H7 (cell line): ENCODE measurements at places on chromosomes 3 and 15. TPM values are rescaled to one million over a fixed set of nuclear protein-coding genes. Genes with fewer than 3 reads are reported as not detected.

Gene DAPK2
- total RNA-seq = 0.41 and 1.9 TPM in 2 replicates

Gene TNIK
- total RNA-seq = 16.4 and 20.7 TPM in 2 replicates

Gene ZMYND10
- 1.1 and 1.3 TPM in 2 replicates for total RNA-seq

Gene ZCWPW2
- total RNA-seq = 0.28 and 0.48 TPM in 2 replicates

Gene ADGRG7
- not detected in 2 replicates for total RNA-seq

Gene FRMD4B
- 1.0 and 1.6 TPM in 2 replicates for total RNA-seq

Gene SUCNR1
- total RNA-seq = not detected in 2 replicates

Gene C3orf22
- total RNA-seq = not detected in 2 replicates

Gene PLCH1
- 5.2 and 6.3 TPM in 2 replicates for total RNA-seq

Gene PCSK6
- 3.9 and 4.7 TPM in 2 replicates for total RNA-seq

Gene LNP1
- total RNA-seq = 7.2 and 12.3 TPM in 2 replicates

Gene RAD18
- total RNA-seq = 18.4 and 21.0 TPM in 2 replicates

Gene HIGD2B
- 0.17 and 0.30 TPM in 2 replicates for total RNA-seq

Gene IQCF5
- total RNA-seq = not detected in 2 replicates

Gene PEX11A
- total RNA-seq = 1.3 and 1.6 TPM in 2 replicates

Gene OGG1
- 17.7 and 29.3 TPM in 2 replicates for total RNA-seq

- peak; percentile 16 for DNase-seq
Measured at GRCh38 chr15:41809526-41810220, 18.2 kb upstream of the JMJD7 start.

GRCh38 chr15:77430213-77430612, 9.5 kb downstream of the HMG20A start:
- DNase-seq = no peak

DNA sequence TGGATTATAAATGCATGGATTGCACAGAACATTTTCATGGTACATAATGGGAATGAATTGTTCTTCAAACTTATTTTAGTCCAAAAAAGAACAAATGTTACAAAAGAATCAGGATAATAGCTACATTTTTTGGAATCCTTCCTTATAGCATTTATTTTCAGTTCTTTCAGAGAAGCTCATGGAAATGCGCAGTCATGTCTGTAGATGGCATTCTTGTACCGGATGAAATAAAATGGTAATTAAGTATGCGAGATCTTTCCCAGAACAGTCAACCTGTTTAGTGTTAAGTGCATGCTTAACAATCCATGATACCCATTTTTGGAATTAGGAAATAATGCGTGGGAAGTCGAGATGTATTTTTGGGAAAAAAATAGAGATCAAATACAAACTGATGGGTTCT, 38.2 kb upstream of the GOLGA8B start:
- DNase-seq = no peak

DNA sequence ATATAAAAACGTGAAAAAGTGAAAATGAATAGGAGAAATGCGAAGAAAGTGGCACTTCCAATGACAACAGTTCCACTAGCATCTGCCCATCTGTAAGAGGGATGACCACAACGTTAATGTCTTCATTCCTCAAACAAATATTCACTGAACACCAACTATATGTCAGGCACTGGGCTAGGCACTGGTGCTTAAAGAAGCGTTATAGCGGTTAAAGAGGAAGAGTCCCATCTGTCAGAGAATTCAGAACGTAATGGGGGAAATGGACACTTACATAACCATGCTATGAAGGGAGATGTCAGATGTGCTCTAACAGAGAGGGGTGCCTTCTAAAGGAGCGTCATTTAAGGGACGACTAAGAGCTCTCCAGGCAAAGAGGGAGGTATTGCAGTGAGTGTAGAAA, 8.2 kb downstream of the RUBCN start:
- no peak for DNase-seq

GRCh38 chr15:22980189-22981050, at the start of gene CYFIP1:
Gene CYFIP1, minus strand, starts transcription at chr15:22980368. Its CDS starts 33,083 bp downstream, at chr15:22947285.
- peak; percentile 95 for DNase-seq

DNA sequence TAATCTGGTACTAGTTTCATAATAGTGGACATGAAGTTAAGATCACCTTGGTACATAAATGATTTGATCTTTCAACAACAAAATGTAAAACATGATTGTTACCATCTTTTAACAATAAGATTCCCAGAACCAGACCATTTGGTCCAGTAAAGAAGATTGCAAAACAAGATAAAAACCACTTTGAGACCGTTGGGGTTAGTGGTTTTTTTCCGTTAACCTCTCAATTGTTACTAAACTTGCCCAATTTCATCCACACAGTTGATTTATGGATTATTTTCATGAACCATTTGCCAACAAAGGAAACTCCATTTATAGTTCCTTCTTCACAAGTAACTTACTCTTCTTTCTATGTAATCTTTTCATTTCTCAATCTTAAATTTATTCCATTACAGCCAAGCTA, 53.8 kb downstream of the ATP8B4 start:
- DNase-seq = no peak

DNA sequence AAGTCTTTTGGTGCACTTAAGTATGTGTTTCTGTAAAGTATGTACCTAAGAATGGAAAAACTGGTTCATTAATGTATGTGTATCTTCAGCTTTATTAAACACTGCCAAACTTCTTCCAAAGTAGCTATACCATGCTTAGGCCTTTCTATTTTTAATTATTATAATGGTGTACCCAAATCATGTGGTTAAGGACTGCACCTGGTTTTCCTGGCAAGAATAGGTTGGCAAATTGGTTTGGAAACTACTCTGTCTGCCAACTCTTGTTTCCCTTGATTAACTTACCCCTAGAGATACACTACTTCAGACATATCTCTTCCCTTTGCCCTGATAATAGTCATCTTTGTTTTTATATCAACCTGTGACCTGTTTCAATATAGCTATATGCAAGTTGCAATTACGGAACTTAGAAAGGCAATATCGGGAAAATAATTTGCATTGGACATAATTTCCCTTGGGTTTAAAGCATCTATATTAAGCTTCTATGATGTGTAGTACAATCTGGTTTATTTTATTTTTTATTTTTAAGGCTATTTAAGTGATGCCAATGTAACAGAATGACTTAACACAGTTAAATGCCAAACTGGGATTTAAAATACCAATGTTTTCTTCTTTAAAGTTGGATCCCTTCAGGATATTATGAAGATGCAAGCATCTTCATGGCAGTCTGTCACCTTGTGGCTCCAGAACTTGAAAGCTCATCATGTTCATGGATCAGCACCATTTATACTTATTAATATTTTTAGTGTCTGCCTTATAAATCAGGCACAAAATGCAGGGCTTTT, 40.6 kb upstream of the TMEM108 start:
- no peak for DNase-seq

GRCh38 chr3:47571391-47572175, 7.1 kb downstream of the CSPG5 start:
- no peak for DNase-seq

DNA sequence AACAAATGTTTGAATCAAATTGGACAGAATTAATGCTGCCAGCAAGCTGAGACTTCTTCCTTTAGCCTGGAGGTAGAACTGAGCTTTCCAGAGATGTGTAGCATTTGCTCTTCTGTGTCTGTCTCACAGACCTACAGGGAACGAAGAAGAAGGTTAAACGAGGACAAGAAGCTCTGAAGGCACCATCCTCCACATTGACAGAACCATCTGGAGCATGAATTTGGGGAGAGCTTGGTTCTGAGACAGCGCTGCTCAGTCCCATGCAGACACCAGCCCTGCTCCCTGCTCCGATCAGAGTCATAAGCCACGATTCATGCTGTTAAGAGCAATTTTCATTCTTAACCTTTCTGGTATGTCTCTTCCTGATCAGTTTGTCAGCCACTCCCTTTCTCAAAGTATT, 7.7 kb upstream of the KY start:
- DNase-seq = peak; percentile 7

GRCh38 chr15:35427091-35427490, 118.9 kb downstream of the DPH6 start:
- no peak for DNase-seq

- DNase-seq = no peak
Measured at GRCh38 chr15:43070249-43070648, 35.6 kb downstream of the UBR1 start.

- no peak for DNase-seq
Measured at GRCh38 chr3:191336833-191337232, 6.5 kb upstream of the UTS2B start.

DNA sequence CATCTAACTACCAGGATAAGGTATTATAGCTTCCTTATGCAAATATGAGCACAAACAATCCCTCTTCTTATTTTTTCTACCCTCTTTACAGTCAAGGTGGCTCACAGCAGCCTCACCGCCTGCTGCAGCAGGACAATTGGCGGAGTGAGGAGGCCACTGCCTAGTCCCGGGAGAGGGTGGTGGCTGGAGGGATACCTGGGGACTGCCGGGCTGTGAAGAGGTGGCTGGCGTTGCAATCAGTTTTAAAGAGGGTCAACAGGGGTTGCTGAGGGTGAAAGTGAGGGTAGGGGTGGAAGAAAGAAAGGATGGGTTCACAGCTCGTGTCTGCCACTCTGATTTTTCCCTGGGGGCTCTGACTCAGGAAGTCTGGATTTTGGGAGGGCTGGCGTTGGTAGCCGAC, 105.1 kb upstream of the SLC6A6 start:
- peak; percentile 67 for DNase-seq

DNA sequence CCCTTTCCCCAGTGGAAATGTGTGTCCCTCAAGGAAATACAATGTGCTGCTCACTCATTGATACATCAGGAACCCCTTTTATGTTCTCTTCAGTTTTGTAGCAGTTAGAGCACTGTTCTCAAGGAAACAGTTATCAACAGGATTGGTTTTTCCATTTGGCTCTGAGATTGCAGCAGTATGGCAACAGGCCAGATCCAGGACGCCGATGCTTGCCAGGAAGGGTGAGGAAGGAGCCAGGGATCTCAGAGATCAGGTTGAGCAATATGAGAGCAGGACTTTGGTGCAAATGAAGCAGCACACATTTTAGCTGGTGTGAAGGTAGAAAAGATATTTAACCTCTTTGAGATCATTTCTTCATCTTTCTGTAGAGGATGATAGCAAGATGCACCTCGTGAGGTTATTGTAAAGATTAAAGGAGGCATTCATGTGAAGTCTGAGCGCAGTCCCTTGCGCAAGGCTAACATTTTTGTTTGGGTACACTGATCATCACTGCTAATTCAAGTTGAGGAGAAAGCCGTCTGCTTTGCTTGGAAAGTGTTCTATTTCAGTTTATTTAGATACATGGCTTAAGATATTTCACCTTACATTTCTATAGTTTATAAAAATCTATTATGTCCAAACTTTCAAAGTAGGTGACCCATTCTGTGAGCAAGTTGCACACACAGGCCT, 68.5 kb downstream of the KCNH8 start:
- DNase-seq = no peak

DNA sequence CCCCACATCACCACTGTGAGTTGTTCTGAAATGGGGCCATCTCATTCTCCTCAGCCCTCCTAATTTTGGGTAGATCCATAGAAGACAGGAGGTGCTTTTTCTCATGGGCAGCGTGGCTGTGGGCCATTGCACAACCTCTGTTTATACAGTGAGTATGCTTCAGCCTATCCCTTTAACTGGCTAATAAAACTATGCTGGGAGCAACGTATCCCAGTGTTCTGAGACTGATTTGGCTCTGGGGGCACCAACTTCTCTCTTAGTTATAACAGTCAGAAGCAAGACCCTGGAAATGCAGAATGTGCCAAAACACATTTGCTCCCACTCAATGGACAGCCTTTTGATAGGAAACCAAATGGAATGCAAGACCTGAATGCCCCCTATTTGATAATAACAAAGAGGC, 97.1 kb upstream of the ICE2 start:
- no peak for DNase-seq

DNA sequence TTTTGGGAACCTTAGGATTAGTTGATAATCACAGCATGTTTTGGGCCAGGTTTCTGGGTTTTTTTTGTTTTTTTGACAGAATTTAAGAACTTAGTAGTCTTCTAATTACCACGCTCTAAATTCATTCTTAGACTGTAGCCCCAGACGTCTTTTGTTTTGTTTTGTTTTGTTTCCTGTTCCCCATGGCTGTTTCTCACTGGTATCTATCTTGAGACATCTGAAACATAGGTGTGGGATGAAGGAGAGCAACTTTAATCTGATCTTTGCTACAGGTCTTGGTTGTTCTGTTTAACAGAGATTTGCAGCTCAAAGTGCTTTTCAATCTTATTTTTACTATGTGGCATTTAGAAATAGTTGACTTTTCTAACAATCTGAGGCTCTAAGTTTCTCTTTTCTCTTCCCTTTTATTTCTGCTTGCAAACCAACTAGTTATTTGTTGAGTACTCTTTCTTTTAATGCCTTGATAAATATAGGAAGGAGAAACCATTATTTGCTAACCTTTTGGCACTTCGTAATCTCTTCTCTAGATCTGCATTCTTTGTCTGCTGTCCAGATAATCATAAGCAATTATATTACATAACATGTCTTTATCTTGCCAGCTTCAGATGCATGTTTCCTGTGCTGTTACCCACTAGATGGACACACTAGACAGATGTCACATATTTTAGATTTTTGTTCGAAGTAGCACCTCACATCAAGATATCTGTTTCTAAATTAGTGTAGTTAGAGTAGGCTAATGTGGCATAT, 40.9 kb downstream of the FBXL2 start:
- no peak for DNase-seq

- no peak for DNase-seq
Measured at GRCh38 chr3:192875971-192876565, 41.6 kb downstream of the MB21D2 start.

DNA sequence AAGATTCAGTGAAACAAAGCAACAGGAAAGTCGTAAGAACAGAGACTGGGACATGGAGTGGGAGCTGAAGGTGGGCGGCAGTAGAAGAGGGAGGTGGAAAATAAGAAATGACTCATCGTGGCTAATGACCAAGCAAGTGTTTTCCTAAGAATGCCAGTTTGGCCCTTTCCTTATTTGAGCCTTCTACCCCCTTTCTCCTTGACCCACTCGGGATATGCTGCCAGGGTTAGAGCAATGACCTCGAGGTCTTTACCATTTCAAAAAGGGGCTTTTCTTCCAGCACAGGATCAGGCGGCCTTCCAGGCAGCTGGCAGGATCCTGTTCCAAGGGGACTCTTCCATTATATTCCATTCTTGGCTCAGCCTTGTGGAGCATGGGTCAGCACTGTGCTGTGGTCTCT, 241.1 kb downstream of the RYR3 start:
- no peak for DNase-seq

DNA sequence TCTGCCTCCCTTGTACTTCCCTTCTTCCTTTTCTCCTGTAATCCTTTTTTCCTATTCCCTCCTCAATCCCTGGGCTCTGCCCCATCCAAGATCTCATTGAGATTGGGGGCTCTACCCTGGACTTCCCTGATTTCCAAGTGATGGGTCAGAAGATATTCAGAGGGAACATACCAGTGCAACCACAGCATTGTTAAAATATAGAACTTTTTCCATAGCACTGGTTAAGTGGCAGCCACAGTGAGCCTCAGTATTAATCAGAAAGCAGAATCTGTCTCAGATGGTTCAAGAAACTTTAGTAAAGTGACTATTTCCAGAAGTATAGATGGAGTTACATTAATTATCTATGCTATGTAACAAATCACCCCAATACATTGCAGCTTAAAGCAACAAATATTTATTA, 18.7 kb upstream of the SCN10A start:
- DNase-seq = no peak

- no peak for DNase-seq
Measured at GRCh38 chr3:45252826-45253225, 26.7 kb upstream of the TMEM158 start.

- no peak for DNase-seq
Measured at GRCh38 chr15:36110659-36110993, 468.8 kb upstream of the CDIN1 start.
